ENCODE measurements at places on chromosomes 4 and X.

DNA sequence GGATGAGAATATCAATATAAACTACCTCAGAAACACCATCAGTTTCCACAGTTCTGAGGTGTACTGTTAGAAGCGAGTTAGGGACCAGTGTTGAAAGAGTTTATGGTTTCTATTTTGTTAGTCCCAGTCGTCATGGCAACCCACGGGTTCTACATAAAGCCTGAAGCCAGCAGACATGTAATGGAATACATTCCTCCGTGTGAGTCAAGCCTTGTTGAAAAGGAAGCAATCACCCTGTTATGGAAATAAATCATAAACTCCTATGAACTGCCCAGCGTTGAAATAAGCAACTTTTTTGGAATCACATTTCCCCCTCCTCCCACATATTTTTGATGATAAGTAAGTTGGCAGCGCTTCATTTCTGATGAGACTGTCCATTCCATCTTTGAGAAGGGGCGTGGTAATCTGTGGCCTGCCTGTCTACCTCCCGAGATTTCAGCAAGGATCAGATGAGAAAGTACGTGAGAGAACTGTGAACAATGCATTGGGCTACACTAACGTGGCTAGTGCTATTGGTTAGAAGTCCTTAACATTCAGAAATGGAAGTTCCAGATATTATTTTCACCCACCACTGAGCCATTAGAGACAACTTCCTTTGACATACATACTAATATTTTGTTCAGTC is 40.4 kb upstream of the PDHA1 start:
- DNase-seq: no peak

DNA sequence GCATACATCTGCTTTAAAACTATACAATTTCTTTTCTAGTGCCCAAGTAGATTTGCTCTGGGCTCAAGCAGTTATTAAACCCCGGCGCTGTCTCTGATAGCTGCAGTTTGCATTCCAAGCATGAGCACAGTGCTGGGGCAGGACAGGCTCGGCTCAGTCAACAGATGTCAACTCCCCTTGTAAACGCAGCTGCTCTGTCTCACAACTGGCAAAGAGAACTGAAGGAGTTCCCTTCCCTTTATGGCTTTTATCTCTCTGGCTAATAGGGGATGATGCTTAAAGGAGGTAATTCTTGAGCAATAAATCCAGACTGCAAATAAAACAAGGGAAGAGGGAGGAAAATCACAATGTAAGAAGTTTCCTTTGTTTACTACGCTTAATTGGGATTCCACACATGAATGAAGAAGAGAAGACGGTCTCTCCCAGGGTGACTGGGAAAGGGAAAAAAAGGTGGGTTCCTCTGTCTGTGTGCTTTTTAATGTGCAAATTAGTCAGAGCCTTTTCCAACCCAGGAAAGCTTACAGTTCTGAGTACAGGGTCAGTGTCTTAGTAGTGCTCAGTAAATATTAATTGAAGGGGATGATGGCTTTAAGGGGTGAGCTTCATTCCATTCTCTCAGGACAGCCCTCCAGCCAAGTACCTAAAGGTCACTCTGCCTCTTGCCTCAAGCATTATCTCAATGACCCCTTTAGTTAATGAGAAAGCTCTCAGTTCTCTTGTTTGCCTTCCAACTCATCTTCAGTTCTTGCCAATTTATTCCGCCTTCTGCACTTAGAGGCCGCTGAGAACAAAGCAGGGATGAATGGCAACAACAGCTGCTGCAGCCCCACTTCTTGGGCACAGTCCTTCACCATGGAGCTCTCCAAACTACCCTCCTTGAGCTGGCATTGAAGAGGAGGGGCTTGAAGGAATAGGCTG is 155.7 kb upstream of the JADE1 start:
- DNase-seq: no peak

DNA sequence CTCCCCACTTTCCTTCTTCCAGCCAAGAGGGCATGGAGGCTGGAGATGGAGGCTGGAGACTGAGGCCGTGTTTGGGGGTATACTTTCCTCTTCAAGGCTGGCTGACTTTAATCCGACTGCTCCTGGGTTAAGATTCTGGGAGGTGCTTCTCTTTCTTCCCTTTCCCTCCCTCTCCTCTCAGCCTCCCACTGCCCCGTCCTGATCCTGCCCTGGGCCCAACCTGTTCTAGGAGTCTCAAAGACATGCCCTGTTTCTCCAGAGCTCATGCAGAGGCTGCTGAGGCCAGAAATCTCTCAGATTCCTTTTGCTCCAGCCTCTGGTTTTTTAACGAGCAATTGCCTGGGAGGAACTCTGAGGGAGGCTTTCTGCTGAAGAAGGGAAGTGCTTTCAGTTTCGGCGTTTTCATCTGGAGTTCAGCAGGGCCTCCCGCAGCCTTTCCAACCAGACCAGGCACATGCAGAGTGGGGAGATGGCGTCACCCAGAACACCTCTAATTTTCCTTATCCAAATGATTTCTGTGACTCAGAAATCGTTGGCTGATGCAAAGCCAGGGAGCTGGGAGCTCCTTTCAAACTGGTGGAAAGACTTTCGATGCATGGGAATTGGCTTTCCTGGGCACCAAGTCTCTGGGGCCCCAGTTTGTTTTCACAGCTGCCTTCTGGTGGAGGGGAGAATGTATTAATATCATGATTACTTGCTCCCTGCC is 34.5 kb upstream of the FAM9C start:
- no peak for DNase-seq

DNA sequence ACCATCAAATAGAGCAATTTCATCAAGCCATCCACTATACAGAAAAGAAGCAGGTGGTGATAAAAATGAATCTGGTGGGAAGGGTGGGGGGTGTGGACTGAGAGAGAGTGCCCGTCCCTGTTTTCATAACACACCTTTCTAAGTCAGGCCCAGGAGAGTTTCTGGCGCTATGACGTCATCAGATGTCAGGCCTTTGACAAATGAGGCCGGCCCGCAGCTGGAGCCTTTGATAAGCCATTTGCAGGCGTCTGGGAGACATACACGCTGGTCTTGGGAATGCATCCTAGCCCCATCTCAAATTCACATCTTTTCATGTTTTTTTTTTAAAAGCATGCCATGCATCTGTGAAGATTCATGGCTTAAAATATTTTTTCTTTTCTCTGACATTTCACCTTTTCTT is 404.5 kb downstream of the BCOR start:
- no peak for DNase-seq

DNA sequence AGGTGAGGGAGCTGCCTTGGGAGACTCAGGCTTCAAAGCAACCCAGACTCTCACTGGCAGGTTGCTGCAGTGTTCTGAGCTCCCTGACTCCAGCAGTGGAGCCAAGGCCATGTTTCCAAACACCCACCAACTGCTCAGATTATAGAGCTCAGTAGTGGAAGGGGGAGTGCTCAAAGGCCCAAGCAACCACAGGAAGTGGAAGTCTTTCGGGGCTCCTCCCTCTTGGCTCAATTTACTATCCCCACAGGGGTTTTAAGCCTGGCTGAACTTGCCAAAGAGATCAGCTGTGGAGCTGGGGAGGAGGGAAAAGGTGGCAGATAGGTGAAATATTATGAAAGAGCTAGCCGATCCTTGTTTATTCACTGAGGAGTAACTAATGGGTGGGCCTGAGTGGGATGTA is 82.5 kb downstream of the HPRT1 start:
- DNase-seq: no peak
